GM18507 (cell line): ENCODE measurements at places on chromosomes 5 and 9.

DNA sequence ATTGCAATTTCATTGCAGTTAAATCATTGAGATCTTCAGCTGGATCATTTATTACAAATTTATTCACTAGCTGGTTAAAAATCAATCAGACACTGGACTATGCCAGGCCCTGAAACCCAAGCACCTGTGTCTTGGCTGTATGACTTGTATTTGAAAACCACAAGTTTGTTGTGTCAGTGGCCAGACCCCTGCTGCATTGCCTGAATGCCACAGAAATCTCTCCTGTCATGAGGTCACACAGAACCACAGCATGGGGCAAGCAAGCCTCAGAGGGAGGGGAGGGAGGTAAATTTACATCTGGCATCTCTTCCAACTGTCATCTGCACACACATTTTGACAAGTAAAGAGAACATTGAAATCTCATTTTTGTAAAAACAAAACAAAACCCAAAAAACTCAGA, 90.0 kb downstream of the ARRDC3 start:
- DNase-seq = no peak

GRCh38 chr9:112894041-112894440, 3.4 kb upstream of the SLC46A2 start:
- DNase-seq = no peak

GRCh38 chr5:66012271-66012670, 85.9 kb downstream of the ERBIN start:
- no peak for DNase-seq

- DNase-seq = no peak
Observed at GRCh38 chr5:151580858-151581257, 10.3 kb downstream of the FAT2 start.

DNA sequence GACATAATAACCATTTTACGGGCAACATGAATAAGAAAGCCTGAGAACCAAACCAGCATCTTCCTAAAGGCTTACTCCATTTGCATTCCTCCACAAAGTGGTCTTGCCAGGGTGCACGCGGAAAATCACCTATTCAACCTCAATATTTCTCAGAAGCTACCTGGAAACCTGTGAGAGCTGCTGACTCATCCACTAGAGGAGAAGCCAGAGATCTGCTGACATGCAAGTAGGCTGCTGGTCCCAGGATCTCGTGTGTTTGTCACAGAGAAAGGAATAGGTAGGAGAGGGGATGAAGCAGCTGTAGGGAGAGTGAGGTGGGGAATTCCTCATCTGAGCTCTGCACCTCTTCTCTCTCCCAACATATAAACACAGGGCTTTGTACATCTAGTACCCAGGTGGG, 138.1 kb downstream of the ADAMTS12 start:
- DNase-seq = no peak

DNA sequence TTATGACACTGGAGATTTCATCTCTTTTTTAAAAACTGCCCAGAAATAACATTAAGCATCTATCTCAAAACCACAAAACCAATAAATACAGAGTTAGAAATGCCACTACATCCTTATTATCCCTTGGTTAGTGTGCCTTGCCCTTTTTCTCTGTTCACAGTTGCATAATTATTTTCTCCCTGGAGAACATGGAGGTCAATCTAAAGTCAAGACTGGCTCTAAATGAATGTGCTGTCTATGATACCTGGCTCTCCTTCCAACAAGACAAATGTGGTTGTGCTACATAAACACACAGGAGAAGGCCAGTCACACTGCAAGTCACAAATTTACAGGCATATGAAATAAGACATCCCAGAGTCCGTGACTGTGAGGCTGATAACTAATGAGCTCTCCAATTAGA, 2.8 kb downstream of the FBN2 start:
- DNase-seq = no peak

DNA sequence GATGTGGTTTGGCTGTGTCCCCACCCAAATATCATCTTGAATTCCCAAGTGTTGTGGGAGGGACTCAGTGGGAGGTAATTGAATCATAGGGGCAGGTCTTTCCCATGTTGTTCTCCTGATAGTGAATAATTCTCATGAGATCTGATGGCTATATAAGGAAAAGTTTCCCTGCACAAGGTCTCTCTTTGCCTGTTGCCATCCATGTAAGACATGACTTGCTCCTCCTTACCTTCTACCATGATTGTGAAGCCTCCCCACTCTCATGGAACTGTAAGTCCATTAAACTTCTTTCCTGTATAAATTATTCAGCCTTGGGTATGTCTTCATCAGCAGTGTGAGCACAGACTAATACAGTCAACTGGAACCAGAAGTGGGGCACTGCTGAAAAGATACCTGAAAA, 262.4 kb upstream of the RFX3 start:
- DNase-seq = no peak

DNA sequence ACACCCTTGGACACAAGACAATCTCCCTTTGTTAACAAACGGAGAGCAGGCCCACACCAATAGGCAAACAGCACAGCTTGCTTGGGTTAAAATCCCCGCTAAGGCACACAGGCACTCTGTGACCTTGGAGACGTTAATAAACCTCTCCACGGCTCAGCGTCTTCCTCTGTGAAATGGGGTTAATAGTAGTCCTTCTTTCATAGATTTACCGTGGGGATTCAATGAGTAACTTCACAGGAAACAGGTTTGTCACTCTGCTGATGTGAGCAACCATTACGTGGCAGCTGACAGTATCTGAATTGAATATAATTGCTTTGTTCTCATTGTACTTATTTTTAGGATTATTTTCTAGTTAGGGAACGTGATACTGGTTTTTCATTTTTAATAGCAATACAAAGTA, 65.2 kb upstream of the ADRA1B start:
- DNase-seq = no peak

DNA sequence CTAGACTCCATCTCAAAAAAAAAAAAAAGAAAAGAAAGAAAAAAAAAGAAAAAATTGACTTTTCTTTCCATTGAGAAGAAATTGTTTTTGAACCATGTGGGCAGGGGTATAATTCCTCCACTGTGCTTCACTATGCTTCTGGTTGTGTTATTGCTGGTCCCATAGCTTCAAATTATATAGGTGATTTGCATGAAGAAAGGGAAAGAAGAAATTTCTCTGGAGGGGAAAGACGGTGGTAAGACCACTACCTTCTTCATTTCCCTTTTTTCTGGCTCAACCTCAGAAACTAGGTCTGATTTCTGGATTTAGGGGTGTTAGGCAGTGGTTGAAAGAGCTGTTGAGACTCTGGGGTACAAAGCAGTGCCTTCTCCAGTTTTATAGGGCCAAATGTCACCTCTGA, 29.3 kb upstream of the HSPB3 start:
- DNase-seq = no peak

- no peak for DNase-seq
Observed at GRCh38 chr5:36599986-36600779, 6.2 kb upstream of the SLC1A3 start.

GRCh38 chr5:133746834-133747233, 134.5 kb upstream of the FSTL4 start:
- DNase-seq = peak; percentile 5

GRCh38 chr5:160333721-160334120, 21.4 kb upstream of the CCNJL start:
- no peak for DNase-seq

DNA sequence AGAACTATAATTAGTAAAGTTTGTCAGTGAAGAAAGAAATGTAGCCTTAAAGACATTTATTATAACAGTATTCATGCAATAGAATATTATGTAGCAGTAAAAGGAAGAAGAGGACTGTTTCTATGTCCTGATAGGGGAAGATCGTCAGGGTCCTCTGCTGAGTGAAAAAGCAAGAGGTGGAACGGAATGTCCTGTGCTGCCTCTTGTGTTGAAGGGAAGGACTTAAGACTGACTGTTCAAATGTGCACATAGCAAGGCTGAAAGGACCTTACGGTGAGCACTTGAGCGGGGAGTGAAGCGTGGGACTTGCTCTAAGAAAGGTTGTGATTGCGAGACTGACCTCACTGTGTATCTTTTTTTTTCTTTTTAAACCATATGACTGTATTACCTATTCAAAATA, 63.2 kb downstream of the SNX24 start:
- no peak for DNase-seq

DNA sequence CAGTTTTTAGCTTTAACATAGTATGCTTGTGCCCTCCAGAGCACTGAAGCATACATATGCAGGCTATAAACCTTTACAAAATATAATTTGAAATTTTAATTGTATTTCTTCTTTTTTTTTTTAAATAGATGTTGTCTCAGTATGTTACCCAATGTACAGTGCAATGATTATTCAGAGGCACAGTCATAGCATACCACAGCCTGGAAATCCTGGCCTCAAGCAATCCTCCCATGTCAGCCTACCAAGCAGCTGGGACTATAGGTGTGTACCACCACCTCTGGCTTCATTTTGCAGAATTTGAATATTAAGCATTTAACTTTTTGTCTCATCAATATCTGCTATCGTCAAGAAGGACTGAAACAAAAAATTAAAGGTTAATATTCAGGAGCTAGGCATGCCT, 16.9 kb upstream of the ZNF782 start:
- no peak for DNase-seq

- no peak for DNase-seq
Observed at GRCh38 chr5:181187500-181188213, 17.3 kb downstream of the TRIM7 start.

- DNase-seq = no peak
Observed at GRCh38 chr5:55865831-55866230, 14.7 kb downstream of the IL31RA start.

DNA sequence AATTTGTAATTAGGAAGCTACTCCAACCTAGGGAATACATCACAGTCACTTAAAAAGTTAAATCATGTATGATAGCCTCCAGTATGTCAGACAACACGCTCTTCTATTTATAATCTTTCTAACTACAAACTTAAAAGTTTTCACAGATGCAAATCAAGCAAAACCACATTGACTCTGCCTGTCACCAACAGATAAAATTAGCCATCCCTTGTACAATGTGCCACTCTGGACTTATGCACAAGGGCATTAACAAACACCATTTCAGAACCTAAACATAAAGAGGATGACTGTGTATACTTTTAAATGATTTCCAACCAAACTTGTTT, 14.7 kb downstream of the ERP44 start:
- DNase-seq = no peak

DNA sequence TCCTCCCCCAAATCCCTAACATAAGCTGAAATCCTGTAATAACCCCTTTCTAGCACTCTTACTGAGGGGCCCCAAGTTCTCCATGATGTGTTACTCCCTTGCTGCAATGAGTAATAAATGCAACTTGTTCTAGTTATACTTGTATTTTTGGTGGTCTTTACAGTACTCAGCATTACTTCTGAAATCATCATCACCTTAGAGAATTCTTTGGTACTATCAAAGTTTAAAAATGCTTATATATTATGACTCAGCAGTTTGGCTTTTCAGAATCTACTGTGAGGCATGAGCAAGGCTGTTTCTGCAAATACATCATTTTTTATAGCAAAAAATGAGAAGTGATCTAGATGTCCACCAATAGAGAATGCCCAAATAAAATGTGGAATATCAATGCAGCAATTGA, 20.7 kb upstream of the ROPN1L start:
- no peak for DNase-seq

GRCh38 chr5:148828511-148829247, 2.3 kb downstream of the ADRB2 start:
- no peak for DNase-seq

DNA sequence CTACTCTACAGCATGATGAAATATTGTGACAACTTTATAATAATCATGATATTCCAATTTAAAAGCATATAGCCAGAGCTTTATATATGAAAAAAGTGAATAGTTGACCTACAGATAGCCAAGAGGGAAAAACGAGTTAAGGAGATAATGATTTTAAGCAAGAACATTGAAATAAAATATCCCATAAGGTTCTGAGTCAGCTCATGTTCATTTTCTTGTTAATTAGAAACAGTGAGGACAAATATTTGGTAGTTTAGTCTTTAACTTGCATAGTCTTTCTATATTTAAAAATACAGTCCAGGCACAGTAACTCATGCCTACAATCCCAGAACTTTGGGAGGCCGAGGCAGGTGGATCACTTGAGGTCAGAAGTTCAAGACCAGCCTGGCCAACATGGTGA, 55.8 kb upstream of the CDH6 start:
- no peak for DNase-seq

- DNase-seq = no peak
Observed at GRCh38 chr5:154103233-154103632, 64.5 kb downstream of the MFAP3 start.

- DNase-seq = no peak
Observed at GRCh38 chr5:152477536-152477935, 72.5 kb upstream of the NMUR2 start.

GRCh38 chr5:136446565-136446964, 81.2 kb upstream of the TRPC7 start:
- no peak for DNase-seq

- no peak for DNase-seq
Observed at GRCh38 chr5:34035756-34036155, 7.3 kb downstream of the C1QTNF3 start.

GRCh38 chr5:147481376-147481775, 28.5 kb downstream of the DPYSL3 start:
- no peak for DNase-seq

- no peak for DNase-seq
Observed at GRCh38 chr5:90294604-90295003, 115.0 kb downstream of the CETN3 start.

- DNase-seq = no peak
Observed at GRCh38 chr5:38258319-38259061, at the start of gene EGFLAM. TSS of gene EGFLAM (plus strand) at chr5:38258559. CDS start at chr5:38258755, 196 bp downstream.

- no peak for DNase-seq
Observed at GRCh38 chr5:159001247-159001646, 98.5 kb downstream of the EBF1 start.

GRCh38 chr9:15372455-15372854, 50.2 kb upstream of the SNAPC3 start:
- DNase-seq = no peak

GRCh38 chr9:26694381-26695297, 198.0 kb downstream of the CAAP1 start:
- no peak for DNase-seq

GRCh38 chr5:150214289-150214688, 24.4 kb downstream of the SLC6A7 start:
- no peak for DNase-seq

GRCh38 chr5:151622367-151623088, 31.4 kb upstream of the FAT2 start:
- DNase-seq = no peak

GRCh38 chr5:28215091-28215490, 1176.7 kb upstream of the CDH9 start:
- no peak for DNase-seq

DNA sequence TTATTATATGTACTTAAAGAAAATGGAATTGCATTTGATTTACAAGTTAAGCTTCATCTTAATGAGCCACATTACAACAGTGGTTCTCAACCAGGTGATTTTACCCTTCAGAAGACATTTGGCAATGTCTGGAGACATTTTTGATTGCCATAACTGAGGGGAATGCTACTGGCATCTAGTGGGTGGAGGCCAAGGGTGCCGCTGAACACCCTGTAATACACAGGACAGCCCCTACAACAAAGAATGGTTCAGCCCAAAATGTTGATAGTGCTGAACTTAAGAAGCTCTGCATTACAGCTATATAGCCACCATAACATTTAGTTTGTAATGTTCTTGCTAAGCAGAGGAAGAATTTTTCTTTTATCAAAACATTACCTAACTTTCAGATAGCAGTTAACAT, 103.1 kb downstream of the PAM start:
- no peak for DNase-seq

GRCh38 chr5:116209166-116209565, 124.3 kb downstream of the COMMD10 start:
- DNase-seq = no peak

- DNase-seq = no peak
Observed at GRCh38 chr5:142395334-142395733, 70.5 kb upstream of the SPRY4 start.

- DNase-seq = no peak
Observed at GRCh38 chr5:39775086-39775796, 350.5 kb upstream of the DAB2 start.

GRCh38 chr5:168752012-168752411, 172.8 kb upstream of the PANK3 start:
- no peak for DNase-seq
